ENCODE measurements at places on chromosomes 7 and 10.
A peak's percentile ranks its signal among the peaks of the same experiment; 100 is the strongest.

- no peak for DNase-seq
Measured at GRCh38 chr7:44087911-44088838, 5.8 kb upstream of the POLM start.

DNA sequence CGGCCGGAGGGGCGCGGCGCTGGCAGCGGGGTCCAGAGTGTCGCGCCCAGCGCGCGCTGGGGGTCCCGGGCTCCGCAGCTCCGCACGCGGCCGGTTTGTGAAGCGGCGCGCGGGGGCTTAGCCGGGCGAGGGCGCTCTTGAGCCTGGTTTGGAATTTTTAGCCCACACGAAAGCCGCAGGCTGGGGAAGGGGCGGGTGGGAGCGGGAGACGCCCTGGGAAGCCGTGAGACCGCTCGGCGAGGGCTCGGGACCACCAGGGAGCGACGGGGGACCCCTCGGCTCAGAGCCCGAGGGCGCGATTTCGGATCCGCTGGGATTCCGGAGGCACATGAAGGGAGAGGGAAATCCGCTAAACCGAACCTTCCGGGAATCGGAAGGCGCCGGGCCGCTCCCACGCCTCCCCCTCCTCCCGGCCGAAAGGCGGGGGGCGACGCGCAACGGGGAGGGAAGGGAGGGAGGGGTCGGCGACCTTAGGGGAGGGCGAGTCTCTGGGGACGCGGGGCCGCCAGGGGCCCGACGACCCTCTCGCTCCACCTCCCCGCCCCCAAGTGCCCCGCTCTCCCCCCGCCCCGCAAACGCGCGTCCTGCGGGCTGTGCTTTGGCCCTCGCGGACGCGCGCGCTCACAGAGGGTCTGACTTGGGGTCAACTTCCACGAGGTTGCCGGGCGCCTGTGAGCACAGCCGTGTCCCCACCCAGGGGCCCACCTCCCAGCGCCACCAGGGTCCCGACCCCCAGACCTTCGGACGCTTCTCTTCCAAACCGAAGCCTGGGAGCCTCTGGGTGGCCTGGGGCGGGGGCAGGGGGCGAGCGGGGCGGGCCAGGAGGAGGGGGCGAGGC, 5.1 kb upstream of the ELFN1 start:
- peak; percentile 68 for DNase-seq

DNA sequence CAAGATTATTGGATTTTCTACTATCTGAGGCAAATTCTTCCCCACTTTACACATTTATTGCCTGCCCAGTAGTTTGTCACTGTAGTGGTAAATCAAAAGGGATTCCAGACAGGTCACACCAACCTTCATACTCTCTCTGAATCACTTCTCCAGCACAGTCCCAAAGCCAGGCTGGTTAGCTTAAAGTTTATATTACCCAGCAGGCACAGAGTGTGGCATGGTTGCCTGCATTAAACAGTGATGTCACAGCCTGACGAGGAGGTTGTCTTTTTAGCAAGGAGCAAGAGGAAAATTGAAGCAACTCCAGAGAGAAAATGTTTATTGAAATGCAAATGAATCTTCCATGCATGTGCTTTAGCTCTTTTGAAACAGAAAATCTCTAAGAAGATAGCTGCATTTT, 375.5 kb upstream of the CELF2 start:
- no peak for DNase-seq

DNA sequence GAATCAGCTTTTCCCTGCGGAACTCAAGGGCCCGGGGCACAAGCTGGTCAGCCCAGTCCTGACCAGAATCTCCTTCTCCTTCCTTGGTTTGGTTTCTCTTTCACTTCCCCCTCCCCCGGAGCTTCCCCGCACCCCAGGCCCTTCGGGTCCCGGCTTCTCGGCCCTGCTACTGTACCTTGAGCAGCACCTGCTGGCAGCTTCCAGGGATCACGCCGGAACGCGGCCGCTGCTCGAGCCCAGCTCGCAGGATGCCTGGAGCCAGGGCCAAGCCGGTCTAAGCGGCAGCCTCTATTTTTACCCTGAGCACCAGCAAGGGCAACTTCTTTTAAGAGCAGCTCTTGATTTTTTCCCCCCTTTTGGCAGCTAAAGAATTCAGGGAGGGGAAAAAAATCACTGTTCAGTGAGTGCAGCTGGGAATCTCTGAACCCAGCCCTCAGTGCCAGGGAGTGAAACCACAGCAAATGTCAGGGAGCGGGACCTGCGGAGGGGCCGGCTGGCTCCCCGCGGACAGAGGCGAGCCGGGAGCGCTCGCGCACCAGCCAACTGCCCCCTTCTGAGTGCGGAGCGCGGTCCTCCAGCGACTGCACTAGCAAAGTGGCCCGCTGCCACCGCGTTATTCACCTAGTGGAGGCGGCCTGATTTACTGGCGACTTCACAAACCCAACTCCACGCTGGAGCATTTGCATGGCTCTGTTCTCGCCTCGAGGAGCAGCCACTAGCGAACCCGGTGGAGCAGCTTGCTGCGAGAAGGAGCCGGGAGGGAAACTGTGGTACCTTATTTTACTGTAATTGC, 2.4 kb upstream of the INHBA start:
- peak; percentile 84 for DNase-seq

DNA sequence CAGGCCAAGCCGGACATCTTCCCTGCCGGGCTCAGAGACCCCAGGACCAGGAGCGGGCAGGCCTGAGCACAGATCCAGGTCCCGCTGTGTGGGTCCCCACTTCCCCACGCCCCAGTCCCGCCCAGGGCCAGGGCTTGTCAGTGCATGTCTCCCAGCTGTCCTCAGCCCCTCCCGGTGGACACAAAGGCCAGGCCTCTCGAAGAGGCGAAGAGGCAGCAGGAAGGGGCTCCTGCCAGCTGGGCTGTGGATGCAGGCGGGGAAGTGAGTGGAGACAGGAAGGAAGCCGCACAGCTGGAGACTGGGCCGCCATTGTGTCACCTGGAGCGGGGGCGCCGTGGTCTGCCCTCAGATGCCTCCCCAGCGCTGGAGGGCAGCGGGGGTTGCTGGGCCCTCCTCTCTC, 4.8 kb downstream of the GRIFIN start:
- DNase-seq, result no peak

DNA sequence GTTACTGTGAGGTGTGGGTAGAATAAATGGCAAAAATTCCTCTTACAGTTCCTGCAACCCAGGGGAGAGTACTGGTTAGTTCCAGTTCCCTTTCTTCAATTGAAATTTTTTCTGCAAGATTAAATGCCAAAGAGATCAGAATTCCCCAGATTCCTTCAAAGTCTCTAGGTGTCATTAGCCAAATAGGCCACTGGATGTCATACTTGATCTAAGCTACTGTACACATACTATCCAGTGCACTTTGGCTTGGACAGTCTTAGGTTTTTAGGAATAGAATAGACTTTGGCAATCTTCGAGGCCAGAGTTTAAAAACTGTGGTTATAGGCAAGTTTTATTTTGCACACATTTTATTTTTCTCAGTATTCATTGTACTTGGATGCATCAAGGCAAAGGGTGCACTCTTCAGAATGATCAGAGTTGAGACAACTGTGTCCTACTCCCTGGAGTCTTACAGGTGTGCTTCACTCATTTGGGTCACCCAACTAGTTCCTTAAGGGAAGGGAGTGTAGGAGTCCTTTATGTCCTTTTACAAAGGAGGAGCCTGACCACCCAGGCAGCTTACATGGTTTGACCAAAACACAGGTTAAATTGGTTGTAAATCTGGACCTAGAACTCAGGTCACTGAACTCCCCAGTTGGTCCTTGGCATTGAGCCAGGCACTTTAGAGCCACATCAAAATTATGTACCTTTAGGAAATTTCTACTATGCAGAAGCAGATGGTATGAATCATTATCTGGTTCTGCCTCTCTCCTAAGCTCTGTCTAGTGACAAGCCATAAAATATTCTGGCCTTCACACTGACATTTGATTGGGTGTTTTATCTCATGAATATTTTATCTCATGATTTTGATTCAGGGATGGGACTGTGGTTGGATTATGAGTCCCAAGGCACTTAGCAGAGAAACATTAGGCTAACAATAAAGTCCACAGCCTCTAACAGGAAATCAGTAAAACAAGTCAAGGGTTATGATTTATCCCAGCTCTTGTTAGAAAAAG, 49.5 kb downstream of the ASAH2B start:
- peak; percentile 17 for DNase-seq

- DNase-seq, result no peak
Measured at GRCh38 chr10:119252470-119253151, 45.2 kb downstream of the GRK5 start.

DNA sequence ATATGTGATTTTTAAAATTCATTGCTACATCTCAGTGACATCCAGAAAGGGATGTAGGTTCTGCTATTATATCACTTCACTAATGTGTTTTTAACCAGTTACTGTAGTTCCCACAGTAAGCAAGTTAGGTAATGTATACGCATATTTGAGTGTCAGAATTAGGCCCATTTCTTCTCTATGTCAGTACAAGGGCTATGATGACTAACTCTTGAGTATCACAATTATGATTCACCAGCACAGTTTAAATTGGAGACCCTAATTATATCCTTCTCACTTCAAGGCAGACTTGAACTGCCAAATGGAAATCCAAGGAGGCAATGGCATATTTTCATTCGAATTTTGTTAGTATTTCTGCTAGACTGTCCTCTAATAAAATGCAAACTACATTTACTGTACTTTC, 23.6 kb downstream of the BZW2 start:
- DNase-seq, result no peak

DNA sequence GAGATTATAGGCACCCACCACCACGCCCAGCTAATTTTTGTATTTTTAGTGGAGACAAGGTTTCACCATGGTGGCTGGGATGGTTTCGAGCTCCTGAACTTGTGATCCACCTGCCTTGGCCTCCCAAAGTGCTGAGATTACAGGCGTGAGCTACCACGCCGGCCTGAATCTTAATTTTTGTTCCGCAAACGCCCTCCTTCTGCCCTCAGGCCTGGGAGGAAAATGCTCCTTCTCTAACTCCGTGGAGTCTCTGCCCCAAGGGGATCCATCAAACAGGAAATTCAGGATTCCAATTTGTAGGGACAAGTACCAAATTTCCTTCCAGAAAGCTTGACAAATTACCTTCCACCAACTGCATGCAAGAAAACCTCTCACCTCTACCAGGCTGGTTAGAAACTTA, 43.2 kb downstream of the RBAK start:
- no peak for DNase-seq

DNA sequence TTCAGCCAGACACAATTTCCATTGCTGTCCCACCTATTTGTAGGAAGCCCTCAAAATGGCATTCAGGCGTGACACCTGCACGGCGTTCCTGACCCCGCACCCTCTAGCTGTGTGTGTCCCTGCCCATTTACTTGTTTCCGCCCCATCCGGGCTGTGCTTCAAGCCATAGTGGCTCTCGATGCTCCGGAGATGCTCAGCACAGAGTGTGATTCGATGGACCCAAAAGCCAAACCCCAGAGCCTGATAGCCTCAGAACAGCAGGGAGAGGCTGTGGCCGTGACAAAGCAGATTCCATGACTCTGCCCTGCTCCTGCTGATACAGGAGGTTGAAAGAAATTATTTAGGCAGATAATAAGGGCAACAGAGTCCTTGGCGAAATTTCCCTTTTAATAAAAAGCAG, 13.4 kb downstream of the BUD31 start:
- DNase-seq, result no peak

DNA sequence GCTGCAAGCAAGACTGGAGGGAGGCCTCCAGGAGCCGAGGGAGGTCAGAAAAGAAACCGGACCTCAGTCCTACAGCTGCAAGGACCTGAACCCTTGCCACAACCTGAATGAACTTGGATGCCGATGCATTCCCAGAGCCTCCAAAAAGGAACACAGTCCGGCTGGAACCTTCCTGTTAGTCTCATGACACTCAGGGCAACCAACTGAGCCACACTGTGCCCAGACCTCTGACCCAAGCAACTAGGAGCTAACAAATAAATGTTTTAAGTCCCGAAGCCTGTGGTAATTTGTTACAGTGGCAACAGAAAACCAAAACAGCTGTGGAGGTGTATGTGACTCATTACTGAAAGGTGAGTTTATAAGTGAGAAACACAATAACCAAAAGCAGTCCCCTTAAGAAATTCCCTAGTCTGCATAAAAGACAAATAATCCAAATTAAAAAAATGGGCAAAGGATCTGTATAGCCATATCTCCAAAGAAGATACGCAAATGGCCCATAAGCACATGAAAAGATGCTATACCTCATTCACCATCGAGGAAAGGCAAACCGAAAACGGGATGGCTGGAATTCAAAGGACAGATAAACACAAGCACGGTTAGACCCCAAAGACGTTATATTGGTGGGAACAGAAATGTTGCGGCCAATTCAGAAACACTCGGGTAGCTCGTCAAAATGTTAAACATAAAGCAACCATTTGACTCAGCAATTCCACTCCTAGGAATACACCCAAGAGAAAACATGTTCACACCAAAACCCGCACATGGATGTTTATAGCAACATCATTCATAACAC, 24.8 kb downstream of the GNA12 start:
- DNase-seq, result no peak

GRCh38 chr7:52962402-52963076, 72.9 kb upstream of the POM121L12 start:
- DNase-seq, result no peak

DNA sequence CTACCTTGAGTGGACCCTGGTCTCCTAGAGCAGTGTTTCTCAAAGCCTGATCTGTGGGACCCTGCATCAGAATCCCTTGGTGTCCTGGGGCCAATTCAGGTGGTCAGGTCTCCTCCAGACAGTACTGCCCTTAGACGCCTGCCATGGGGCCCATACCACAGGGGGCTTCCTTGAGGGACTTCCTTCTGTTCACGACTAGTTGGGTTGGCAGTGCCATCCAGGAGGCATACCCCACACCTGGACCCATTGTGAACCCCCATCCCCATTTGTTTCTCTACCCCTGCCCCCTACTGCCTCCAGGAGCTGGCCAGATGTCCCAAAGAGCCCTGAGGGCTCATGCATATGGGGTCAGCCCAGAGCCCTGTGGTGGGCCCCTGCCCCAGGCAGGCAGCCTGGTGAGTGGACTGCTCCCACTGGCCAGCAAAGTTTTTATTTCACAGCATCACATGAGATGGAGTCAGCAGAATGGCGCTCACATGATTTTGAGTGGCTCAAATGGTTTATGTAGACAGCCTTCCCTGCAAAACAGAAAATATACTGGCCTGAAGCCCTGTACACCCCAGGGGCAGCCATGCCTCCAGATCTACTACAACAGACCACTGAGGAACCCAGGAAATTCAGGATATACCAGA, 259.9 kb upstream of the ZMIZ1 start:
- no peak for DNase-seq

DNA sequence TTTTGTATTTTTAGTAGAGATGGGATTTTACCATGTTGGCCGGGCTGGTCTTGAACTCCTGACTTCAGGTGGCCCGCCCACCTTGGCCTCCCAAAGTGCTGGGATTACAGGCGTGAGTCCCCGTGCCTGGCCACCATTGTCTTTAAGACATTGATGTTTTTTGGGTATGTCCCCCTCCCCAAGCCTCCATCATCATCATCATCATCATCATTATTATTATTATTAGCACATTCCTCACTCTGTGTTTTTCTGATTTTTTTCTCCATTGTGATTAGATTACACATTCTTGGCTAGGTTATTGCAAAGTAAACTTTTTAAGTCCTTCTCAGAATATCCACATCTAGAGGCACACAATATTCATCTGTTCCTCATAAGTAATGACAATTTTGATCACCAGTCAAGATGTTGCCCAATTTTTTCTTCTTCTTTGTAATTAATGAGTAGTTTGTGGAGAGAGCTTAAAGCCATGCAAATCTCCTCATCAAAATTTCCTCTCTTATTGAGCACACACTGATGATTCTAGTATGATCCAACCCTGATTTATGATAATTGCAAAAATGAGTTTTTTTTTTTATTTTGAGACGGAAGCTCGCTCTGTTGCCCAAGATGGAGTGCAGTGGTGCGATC, 47.5 kb downstream of the EPC1 start:
- DNase-seq, result no peak

Data from body of pancreas (tissue), 4 donors.